ENCODE measurements at places on chromosomes 3 and 15.

- DNase-seq = no peak
Observed at GRCh38 chr15:39946862-39947261, 12.9 kb downstream of the EIF2AK4 start.

- DNase-seq = no peak
Observed at GRCh38 chr15:27327467-27328025, 356.6 kb downstream of the GABRG3 start.

GRCh38 chr15:56805466-56806147 is 72.3 kb upstream of the ZNF280D start:
- DNase-seq = no peak

DNA sequence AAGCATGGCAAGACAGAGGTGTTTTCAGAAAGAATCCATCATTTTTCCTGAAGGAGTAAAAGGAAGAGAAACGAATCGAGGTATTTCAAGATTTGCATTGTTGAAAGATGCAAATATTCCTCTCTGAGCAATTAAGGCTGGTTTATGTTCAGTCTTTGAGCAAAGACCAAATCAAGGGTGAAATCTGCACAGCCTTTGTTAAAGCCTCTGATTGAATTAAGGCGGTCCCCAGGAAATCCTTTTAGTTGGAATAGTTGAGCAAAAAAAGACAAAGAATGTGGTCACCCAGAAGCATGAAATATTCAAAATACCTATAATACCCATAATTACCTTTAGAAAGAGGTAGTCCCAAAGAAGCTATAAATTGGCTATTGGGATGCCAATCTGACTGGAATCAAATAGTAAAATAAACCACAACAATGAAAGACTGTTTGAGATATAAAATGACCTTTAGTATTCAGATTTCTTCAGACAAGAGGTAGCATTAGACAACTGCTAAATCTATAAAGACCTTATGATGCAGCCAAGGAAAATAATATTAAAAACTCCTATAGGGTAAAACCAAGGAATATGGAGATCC is 1218.1 kb downstream of the ROBO2 start:
- no peak for DNase-seq

DNA sequence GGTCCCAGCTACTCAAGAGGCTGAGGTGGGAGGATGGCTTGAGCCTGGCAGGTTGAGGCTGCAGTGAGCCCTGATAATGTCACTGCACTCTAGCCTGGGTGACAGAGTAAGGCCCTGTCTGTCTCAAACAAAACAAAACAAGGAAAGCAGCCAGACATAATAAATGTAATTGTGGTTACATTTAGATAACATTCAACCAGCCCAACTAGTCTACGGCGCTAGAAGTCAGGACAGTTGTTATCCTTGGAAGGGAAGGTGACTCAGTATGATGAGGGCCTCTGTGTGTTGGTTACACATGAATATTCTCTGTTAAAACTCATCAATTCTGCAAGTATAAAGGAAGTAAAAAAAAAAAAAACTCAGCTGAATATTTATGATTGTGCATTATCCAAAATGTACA is 27.0 kb upstream of the CSPG5 start:
- no peak for DNase-seq

DNA sequence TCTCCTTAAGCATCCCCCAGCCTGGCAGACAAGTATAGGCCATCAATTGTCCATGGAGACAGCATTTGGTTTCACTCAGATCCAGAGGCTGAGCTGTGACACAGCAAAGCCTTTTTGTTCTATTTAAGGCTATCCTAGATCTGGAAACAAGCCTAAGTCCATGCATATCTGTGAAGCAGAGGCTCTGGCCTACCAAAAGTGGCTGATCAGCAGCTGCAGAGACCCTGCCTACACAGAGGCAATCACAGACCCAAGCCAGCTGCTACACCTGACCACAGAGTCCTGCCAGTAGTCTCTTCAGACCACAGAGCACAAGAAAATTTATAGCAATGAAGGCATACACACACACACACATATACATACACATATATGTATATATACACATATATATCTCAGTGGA is 501.7 kb upstream of the ARPP21 start:
- DNase-seq = no peak

DNA sequence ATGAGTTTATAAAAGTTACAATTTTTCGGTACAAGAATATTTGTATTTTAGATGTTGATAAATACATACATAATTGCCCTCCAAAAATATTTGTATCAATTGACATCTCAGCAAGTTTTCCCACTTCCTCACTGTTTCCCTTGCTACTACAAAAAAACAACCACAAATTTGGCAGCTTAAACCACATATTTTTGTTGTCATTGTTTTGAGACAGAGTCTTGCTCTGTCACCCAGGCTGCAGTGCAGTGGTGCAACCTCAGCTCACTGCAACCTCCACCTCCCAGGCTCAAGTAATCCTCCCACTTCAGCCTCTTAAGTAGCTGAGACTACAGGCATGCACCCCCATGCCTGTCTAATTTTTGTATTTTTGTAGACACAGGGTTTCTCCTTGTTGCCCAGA is 162.8 kb upstream of the RARB start:
- DNase-seq = no peak

DNA sequence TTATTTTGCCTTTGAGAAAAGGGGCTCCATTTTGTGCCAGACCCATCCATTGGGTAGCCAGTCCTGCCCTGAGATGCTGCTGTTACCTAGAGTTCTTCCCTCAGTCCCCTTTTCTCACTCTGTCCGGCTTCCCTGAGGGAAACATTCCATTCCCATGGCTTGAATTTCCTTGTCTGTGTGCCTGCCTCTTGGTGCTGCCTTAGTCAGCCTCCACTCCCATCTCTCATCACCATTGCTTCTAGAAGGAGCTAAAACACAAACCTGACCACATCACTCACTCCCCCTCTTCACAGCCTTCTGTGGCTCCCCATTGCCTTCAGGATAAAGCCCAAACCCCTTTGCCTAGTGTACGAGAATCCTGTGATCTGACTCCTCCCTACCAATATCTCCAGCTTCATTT is 25.2 kb upstream of the C2CD4B start:
- DNase-seq = no peak

- peak; percentile 49 for DNase-seq
Observed at GRCh38 chr15:89441295-89441812, 55.0 kb downstream of the RHCG start.

GRCh38 chr3:171013822-171014748 is 12.4 kb downstream of the SLC2A2 start:
- DNase-seq = no peak

DNA sequence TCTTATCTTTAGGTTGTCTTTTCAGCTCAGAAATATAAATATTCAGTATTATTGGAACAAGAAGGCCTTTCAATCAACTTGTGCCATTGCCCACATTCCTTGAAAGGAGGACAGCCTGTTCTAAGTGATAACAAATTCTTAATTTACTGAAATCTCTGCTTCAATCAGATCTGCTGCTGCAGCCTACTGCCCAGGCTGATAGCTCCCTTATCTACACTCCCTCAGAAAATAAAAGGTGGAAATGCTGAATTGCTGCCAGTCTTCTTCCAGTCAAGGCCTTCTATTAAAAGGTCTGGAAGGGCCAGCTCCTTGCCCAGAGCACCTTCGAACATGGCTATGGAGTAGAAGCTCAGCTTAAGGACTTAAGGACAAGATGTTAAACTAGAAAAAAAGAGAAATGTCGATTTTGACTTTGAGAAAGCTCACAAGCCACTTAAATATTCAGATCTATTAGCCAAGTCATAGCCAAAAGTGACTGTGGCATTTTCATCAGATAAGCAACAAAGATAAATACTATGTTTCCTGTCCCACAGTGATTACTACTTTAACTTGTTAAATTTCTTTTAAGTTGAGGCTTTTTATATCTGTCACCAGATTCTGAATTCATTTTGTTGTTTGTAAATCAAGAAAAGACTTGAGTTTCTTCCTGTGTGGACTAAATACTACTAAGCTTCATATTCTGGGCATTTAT is 480.5 kb upstream of the CBLB start:
- no peak for DNase-seq

DNA sequence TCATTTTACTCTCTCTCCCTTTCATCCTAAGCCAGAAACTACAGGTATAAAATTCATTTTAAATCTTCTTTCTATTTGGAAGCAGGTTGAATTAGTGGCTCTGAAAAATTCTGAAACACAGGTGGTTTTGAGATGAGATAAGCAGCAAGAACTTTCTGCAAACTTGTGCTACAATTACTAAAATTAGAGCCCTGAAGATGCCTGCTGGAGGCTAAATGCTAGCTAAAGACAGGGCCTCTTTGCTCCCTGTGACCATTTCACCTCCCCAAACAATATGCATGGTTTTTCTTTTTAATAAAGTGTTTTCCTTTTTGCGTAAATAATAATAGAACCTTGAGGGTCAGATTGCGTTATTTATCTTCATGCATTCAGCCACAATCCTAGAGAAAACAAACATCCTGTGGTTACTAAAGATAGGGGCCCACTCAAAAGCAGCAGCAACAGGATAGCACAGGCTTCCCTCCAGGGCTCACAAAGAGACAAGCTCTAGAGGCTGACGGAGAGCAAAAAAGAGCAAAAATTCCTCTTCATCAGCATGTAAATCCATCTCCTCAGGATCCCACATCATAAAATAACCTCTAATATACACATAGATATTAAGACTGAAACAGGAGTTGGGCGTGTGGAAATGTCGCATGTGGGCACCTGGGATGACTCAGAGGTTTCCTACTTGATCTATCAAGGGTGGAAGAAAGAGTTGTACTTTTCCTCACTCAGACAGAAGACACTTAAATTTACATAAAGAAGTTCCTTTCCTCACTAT is 26.5 kb upstream of the CP start:
- no peak for DNase-seq

- DNase-seq = no peak
Observed at GRCh38 chr15:35166730-35167359, 81.8 kb upstream of the NANOGP8 start.

DNA sequence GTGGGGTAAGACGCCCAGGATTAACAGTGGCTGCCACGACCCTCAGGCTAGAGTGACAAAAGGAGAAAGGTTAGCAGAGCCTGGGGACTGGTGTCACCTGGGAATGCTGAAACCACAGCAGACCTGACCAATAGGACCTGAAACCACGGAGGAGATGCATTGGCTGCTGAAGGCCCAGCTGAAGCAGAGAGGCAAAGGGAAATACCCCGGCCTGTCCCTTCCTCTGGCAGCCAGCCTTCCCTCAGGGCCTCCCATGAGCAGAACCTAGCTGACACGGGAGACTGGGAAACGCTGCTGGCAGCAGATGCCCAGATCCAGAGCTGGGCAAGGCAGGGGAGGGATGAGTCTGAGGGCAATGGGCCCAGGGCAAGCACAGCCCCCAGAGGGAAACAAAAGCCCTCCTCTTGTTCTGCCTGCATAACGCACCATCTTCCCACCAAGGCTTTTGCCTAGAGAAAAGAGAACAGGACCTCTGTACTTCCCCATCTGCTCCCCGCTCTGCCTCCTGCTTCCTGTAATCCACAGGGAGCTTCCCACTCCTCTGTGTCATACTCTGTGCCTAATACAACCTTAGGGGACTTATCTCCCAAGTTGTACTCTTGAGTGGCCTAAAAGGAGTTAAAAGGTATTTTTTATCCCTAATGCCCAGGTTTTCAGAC is 216.2 kb downstream of the ABHD5 start:
- DNase-seq = peak; percentile 90

DNA sequence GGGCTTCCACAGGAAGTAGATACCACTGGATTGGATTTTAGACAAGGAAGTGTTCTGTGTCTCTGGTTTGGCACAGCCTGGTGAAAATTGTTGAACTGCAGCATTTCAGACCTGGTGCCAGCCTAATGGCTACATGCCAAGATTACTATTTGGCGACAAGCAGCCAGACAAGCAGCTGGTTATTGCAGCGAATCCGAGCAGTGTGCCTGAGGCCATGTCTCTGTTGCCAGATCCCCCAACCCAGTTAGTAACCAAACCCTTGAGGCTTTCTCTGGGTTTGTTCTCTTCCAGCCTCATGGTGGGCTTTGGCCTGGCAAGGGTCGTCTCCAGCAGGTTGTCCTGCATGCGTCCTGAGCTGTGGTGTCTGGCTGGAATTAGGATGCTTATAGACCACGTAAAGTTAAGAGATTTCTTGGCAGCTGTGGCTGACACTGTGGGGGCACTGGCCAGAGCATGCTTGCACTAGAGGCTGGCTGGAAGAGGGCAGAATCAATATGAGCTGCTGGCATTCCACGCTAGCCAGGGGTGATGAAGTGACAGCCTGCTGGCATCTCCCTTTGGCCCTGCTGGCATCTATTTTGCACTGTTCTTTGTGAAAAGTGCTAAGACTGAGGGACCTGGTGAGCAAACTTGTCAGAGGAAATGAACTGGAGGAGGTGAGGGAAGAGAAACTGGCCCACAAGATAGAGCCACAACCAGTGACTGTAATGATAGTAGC is 172.6 kb downstream of the RBMS3 start:
- no peak for DNase-seq

- peak; percentile 81 for DNase-seq
Observed at GRCh38 chr15:78937132-78937739, 7.6 kb downstream of the CTSH start.

GRCh38 chr3:128753715-128754114 is 27.7 kb downstream of the RAB7A start:
- no peak for DNase-seq

DNA sequence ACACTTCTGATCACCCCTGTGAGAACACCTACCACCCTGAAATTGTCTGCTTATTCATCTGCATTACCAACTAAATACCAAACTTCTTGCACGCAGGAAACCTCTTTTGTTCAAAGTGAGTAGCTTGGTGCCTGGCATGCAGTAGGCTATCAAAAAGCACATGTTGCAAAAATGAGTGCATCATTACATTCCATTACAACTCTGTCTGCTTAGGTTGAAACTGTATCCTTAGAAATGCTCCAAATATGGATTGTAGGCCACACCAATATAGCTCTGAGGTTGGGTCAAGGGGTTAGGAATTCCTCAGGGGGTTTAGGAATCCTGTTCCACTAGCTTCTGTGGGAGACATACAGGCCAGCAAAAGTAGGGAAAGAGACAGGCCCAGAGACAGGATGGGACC is 107.2 kb downstream of the THRB start:
- DNase-seq = no peak

Measured in inflammatory macrophage treated with lipopolysaccharide for 4 hours (primary cell).